ENCODE measurements at places on chromosomes 11 and 22.

- no peak for DNase-seq
Observed at GRCh38 chr11:84437071-84437980, 1151.2 kb upstream of the CCDC90B start.

- DNase-seq = no peak
Observed at GRCh38 chr22:37379722-37380121, 47.6 kb downstream of the ELFN2 start.

DNA sequence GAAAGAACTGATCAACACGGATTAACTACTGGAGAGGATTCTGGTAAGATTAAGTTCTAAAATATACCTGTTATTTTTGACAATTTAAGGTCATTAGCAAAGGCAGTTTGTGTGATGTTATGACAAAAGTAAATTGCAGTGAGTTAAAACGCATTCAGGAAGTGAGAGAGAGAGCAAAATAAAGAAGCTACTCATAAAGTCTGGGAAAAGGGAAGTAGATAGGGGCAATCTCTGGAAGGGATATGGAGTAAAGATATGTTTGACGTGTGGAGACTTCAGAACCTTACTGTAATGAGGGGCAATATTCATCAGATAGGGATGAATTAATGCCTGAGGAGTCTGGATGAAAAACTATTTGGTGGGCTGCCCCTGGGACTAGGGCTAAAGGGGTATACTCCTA lies 16.8 kb downstream of the OR56B4 start:
- no peak for DNase-seq

DNA sequence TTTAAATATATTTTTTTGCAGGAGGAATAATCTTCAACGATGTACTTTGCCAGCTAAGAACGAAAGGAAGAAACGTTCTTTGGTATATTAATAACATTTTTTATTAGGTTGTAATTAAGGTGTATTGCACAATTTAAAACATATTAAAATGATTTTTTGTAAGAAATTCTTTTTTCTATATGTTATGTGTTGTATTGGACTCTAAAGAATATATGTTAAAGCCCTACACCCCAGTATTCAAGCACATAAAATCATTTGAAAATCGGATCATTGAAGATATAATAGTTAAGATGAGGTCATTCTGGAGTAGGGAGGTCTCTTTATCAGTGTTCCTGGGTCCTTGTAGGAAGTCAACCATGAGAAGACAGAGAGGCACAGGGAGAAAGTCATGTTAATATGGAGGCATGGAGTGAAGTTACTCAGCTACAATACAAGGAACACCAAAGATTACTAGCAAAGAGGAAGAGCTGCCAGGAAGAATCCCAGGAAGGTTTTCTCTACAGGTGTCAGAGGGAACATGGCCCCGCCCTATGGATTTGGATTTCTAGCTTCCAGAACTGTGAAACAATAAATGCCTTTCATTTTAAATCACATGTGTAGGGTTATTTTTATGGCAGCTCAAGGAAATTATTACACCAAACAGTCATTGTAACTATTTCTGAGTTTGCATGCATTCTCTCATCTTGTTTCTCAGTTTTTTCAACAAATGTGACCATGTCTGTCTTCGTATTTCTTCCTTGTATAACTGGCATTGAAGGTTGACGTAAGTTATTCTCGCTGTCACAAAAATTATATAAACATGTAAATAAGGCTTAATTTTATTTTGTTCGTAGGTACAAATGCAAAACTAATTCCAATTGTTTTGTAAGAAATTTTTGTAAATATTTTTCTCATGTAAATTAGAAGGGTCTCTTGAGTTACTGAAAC lies 75.4 kb upstream of the VPREB1 start:
- no peak for DNase-seq

GRCh38 chr22:32531931-32532819 lies 57.6 kb downstream of the FBXO7 start:
- DNase-seq = no peak

- DNase-seq = peak; percentile 26
Observed at GRCh38 chr11:46541593-46542371, 52.0 kb downstream of the AMBRA1 start.

DNA sequence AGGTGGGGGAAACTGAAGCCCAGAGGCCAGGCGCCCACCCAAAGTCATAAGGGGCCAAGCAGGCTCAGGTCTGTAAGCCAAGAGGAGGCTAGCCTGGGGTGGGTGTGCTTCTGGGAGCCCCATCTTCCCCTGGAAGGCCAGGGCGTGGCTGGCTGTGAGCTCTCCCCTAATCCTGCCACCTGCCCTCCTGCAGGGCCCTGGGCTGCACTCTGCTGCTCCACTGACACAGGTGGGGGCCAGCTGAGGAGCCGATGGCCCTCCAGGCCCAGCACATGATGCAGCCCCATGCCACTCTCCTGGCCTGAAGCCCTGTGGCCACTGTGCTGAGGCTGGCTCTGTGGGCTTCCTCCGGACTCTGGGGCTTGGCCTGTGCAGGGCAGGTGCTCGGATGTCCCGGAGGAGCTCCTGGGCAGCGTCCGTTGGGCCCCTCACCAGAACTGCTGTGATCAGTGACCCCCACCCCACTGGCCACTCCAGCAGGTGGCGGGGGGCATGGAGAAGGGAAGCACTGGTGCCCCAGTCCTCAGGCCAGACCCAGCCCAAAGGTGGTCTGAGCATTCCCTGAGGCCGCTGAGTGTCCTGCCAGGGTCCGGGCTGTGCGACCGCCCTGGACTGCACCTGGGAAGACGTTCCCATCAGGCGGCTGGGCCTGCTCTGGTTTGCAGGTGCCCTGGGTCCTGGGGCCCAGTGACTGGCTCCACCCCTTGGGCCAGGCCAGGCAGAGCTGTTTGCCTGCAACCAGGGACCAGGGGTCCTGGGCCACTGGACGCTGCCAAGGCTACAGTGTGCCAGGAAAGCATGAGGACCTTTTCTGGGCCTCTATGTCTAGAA lies 8.5 kb downstream of the PIM3 start:
- DNase-seq = no peak

DNA sequence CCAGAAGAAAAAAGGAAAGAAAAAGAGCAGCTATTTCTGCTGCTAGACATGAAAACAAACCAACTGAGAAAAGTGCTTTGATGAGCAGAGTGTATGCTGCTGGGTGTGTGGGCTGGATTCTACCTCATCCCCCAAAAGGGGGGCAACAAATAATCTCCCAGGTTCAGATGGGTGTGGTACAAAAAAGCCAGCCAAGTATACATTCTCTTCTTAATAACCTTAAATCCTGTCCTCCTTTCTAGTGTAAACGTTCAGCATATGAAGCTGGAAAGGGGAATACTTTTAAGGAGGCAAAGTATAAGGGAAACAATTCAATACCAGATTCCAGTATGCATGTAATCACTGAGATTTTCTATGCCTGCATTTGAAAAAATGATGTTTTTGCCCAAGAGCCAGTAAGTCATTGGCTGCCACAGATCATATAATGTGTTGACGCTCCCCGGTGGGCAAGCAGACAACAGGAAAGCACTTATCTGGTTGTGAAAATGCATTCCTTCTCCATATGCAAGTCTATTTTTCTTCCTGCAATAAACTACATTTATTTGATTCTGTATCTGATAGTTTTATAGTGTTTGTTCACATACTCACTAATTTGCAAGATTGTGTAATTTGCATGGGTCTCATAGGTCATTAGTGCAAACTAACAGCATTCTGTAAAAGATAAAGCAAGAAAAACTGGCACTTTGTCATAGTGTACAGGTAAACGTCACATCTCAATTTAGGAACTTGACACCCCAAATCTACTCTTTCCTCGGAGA lies 201.1 kb downstream of the CADM1 start:
- DNase-seq = no peak

DNA sequence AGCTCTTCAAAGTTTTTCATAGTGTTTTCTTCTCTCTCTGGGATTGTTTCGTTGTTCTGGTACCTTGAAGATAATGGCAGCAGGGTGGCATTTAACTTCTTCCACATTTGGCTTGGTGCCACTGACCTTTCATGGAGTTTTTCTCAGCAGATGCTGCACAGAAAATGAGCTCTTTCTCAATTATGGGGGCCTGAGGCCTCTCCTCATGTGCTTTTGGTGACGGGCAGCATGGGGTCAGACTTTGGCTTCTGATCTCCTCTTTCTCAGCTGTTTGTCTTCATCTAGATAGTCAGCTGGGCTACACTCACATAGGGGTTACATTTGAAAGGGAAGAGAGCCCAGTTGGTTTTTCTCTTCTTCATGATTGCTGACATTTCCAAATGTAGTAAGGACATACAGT lies 76.3 kb downstream of the FAT3 start:
- no peak for DNase-seq

Measured in Kasumi-1 (cell line).